ENCODE measurements at places on chromosomes 4 and X.

- no peak for DNase-seq
Measured at GRCh38 chr4:165464813-165465381, 86.1 kb downstream of the CPE start.

- DNase-seq, result no peak
Measured at GRCh38 chr4:79178760-79179159, 147.1 kb downstream of the NAA11 start.

DNA sequence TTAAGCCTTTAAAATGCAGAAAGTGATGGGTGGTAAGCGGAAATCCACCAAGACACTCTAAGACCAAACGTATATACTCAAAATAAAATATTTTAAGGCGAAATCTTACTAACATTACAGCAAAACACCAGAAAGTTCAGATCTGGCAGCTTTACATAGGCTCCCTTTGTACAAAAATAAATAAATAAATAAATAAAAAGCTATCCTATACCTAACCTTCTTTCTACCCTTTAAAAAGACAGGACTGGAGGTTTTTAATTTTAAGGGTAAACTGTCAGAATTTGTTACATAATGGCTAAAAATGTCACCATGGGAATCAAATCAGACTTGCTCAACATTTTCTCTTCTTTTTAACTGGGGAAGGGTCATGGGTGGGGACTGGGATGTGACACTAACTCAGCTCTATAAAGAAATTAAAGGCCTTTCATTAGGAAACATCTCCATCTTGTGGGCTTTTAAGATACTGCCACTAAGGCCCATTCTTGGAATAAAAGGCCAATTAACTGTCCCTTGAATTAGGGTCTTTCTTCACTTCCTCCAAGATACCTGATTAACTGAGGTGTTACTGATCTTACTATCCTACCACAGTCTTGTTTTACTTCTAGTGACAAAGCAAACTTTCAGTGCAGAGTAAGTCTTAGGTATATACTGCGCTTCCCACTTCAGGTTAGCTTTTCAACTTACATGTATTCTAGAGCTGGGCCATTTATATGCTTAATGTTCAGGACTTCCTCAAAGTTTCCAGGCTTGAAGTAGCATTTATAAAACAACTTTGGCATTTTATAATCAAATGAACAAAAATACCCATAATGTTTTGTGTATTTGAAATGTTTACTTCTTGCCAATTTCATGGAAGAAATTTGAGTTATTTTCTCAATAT lies 13.3 kb downstream of the HNRNPD start:
- DNase-seq, result no peak

DNA sequence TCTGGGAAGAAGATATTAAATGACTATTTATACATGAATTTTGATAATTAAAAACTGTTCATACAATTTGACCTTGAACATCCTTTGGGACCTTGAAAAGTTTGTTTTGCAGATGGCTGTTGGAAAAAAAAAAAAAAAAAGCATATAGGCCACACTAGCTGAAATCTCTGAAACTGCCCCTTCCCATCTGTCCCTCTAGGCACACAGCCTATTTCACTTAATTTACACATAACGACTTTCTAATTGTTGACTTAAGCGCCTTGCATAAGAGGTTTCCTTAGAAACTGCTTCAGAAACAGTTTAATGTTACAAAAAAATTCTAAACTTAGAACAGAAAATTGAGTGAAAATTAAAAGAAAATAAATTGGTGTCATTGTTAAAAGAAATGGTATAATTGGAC lies 131.0 kb downstream of the COX18 start:
- DNase-seq, result no peak

DNA sequence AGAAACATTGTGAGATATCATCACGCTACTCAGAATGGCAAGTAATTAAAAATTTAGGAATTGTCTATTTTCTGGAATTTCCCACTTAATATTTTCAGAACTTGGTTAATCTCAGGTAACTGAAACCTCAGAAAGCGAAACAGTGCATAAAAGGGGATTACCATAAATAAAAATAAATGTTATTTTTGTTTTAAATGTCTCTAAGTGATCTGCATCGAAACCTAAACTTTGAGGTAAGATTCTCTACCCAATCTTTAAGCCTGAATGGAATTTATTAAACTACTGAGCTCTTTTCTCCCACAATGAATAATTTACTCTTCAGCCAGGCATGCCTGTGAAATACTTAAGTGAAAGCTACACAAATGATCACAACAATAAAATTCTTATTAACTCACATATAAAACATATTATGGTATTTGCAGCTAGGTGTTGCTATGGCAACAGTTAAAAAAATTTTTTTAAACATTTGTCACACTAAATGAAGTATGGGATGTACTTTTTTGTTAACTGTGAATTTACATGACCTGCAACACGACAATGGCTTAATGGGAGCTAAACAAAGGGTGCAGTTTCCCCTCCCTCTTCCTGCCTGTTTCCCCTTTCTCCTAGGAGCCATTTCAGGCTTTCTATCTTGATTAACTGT lies 220.2 kb upstream of the PRPS2 start:
- no peak for DNase-seq

DNA sequence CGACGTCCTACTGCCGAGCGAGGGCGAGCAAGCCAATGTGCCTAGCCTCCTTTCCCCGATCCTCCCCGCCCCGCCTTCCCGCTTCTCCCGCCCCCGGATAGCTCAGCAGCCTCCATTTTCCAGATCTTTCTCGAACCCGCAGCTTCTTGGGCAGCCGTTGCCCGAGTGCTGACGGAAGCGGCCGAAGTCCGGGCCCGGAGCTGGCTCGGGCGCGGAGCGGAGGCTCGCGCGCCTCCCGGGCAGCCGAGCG lies 172 bp upstream of the HSPA4L start:
- DNase-seq, result no peak

- DNase-seq, result no peak
Measured at GRCh38 chr4:48103483-48104139, 30.4 kb downstream of the TXK start.

DNA sequence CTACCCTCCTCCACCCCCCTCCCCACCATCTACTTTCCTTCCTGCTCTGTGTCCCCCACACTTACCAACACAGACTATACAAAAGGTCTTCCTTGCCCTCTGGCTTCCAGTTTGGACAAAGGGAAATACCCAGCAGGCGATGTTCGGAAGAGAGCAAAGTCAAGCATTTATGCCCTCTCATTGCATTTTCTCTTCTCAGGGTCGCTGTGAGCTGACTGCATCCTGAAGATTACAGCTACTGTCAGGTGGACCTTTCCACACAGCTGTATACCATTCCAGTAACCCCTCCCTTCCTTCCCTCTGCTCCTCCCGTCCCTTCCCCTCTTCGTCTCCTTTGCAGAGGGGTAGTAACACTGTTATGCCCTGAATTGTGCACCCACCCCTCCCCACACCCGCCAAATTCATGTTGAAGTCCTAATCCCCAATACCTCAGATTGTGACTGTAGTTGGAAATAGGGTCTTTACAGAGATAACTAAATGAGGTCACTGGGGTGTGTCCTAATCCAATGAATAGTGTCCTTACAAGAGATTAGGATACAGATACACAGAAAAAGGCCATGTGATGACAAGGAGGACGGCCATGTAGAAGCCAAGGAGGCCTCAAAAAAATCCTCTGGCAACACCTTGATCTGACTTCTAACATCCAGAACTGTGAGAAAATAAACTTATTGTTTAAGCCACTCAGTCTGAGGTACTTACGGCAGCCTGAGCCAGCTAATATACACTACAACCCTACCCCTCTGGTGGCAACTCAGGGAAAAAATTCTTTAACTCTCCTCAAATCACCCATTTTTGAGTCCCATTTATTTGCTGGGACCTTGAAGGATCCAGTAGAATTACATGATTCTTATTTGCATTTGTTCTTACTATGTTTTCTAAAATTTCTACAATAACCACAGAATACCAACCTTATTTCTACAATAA lies 11.7 kb downstream of the MORF4L2 start:
- DNase-seq, result no peak

DNA sequence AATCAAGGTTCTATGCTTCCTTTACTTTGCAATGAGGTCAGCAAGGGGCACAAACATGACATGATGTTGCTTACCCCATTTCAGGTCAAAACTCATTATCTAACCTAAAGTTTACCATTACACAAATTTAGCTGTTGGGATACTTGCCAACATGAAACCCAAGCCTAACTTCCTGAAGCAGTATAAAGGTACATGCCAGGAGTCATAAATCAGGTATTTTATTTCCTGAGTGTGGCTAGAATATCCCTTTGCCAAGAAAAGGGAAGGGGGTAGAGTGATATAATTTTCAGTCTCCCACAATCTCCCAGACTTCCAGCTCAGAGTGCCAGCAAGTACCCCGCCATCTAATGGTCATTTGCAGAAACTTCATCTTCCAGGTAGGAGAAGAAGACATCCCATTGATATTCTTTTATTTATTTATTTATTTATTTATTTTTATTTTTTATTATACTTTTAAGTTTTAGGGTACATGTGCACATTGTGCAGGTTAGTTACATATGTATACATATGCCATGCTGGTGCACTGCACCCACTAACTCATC lies 136.6 kb downstream of the NEXMIF start:
- DNase-seq, result no peak

GRCh38 chr4:53306729-53307128 lies 59.1 kb downstream of the SCFD2 start:
- DNase-seq, result no peak

- DNase-seq, result no peak
Measured at GRCh38 chr4:54230484-54231418, 1.7 kb downstream of the PDGFRA start.

DNA sequence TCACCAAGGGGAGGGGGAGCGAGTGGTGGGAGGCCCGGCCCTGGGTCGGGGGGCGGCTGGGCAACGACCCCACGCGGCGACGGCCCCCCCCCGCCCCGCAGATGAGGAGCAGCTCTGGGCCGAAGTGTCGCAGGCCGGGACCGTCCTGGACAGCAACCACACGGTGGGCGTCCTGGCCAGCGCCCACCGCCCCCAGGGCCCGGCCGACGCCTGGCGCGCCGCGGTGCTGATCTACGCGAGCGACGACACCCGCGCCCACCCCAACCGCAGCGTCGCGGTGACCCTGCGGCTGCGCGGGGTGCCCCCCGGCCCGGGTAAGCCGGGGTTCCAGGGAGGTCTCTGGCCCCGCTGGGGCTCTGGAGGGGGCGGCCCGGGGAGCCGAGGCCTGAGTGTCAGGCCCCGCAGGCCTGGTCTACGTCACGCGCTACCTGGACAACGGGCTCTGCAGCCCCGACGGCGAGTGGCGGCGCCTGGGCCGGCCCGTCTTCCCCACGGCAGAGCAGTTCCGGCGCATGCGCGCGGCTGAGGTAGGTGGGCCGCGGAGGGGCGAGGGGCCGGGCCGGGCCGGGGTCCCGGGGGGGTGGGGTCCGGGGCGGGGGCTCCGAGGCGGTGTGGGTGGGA lies 8.7 kb upstream of the FGFRL1 start:
- DNase-seq, result no peak

- DNase-seq, result no peak
Measured at GRCh38 chr4:110224812-110225211, 26.4 kb upstream of the ELOVL6 start.

DNA sequence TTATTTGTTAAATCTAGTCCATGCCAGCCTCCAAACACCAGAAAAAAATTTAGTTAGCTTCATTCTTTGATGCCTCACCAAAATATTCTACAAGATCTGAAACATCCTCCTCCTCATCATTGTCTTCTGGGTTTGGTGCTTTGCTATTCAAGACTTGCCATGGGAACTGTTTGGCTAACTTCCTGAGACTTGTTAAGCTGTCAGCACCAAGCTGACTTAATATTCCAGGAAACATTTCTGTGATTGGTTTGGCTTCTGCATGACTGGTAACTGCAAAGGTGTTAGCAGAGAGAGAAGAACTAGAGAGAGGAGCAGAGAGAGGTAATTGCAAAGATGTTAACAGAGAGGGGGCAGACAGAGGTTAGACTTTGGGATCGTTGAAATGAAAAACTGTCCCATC lies 101.3 kb downstream of the PALLD start:
- DNase-seq, result no peak

DNA sequence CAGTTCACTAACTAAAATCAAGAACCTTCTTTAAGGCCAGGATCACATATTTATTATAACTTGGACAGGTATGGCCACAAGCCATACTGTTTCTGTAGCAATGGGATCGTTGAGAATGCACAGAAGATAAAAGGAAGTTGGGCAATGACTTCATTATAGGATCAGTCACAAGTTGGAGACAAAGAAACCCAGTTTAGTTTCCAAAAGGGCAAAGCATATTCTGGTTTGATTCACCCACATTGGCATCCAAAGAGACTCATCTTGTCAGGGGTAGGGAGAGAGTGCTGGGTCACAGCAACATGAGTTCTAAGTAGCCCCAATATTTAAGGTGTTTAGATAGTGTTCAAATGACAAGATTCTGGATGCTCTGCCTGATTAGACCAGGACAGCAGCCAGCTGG lies 317.1 kb upstream of the GALNT7 start:
- no peak for DNase-seq

All from stimulated activated CD8-positive, alpha-beta memory T cell treated with anti-CD3 and anti-CD28 coated beads, Interleukin-4, amount 100 ng/mL, for 4 hours (primary cell).